ENCODE measurements at places on chromosomes 2 and 18.

DNA sequence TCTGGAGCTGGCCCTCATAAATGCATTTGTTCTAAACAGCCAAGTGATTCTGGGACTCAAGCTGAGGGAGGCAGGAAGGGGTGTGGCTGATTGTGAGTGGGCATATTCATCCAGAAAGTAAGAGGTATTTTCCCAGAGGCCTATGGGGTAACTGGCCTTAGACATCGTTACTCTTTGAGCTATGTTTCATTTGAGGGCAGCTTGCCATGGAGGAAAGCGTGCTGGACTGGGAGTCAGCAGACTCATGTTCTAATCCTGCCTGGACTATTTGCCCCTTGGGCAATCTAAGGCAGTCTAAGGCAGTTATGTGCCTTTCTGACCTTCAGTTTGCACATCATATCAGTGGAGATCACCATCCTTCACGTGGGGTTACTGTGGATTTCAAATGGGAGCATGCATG is 93.5 kb upstream of the SLC14A2 start:
- DNase-seq, result no peak

DNA sequence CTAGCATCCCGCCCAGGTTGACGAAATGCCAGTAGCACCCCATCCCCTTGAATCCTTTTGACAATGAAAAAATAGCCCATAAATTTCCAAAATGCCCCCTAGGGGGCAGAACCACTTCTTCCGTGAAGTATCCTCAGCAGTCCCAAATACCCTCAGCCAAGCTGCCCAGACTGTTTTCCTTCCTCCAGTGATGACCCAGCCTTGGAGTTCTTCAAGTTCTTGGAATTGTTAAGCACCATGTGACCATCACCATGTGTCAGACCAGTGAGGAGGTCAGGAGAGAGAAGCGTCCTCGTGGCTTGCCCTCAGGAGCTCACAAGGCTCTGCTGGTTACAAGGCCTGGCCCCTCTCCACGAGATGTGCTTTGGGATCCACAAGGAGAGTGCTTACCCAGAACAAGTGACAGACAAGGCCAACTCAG is 1.4 kb upstream of the SLC23A3 start:
- peak; percentile 76 for DNase-seq

DNA sequence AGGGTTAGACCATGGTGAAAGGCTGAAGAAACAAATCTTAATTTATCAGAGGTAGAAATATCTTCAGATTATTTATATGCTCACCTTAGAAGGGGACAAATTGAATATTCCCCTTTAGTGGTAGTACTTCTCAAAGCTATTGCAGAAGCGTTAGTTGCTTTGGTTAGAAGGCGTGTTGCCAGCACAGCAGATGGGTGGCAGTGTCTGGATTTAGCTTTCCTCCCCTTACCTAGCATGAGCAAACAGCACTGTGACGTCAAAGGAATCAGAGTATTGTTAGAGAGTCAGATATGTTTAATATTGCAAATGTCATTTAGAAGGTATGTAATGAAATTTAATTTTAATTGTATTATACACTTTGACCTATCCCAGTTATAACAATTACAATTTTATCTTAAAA is 27.2 kb upstream of the GALR1 start:
- DNase-seq, result no peak

DNA sequence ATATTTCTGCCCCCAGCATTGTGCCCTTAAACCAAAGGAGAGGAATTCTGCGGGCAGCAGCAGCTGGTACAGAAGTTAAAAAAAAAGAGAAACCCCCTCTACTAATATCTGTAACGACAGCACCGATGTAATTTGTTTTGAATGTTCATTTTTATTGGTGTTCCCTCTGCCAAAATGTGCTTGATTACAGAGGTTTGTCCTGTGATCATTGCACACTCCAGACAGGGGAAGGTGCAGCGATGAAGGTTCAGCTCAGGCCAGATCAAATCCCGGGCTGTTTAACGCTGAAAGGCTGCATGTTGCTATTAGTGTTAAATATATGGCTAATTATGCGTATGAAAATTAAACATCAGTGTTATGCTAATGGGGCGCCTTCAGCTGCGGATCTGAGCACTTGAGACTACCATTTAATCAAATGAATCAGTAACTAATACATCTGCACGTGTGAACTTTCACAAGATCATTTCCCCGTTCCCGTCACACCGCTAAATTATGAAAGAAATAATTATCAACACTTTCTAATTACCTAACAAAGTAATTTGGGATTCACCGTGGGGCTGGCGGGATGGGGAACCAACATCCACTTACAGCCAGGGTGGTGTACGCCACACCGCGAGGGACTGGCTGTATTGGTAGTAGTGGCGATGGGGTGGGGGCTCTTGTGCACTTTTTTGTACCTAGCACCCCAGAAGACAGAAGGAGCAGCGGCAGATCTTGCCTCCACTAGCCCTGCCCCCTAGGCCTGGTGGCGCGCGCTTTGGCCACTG is 1.5 kb upstream of the DLX1 start:
- DNase-seq, result peak; percentile 75
